ENCODE measurements at places on chromosomes 11 and 22.

DNA sequence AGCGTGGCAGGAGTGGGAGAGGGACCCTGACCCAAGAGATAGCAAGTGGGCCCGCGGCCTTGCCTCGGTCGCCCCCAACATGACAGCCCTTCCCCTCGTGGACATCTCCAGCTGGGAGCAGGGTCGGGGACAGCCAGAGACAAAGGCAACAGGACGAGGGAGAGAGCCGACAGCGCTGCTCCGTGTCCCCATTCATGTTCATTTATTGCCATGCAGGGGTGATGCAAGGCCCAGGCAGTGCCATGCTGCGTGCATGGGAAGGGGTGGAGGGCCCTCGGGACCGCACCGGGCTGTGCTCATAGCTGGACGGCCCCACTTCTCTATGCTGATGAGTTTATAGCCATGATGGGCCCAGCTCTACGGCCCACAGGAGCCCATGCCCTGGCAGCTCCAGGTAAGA, 12.7 kb downstream of the MRPL23 start:
- no peak for DNase-seq

DNA sequence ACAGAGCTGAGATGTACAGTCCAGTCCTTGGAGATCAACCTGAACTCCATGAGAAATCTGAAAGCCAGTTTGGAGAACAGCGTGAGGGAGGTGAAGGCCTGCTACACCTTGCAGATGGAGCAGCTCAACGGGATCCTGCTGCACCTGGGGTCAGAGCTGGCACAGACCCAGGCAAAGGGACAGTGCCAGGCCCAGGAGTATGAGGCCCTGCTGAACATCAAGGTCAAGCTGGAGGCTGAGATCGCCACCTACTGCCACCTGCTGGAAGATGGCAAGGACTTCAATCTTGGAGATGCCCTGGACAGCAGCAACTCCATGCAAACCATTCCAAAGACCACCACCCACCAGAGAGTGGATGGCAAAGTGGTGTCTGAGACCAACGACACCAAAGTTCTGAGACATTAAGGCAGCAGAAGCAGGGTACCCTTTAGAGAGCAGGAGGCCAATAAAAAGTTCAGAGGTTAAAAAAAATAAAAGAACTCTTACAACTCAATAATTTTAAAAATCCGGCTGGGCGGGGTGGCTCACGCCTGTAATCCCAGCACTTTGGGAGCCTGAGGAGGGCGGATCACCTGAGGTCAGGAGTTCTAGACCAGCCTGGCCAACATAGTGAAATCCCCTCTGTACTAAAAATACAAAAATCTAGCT, 69.9 kb upstream of the RTL6 start:
- peak; percentile 23 for DNase-seq

DNA sequence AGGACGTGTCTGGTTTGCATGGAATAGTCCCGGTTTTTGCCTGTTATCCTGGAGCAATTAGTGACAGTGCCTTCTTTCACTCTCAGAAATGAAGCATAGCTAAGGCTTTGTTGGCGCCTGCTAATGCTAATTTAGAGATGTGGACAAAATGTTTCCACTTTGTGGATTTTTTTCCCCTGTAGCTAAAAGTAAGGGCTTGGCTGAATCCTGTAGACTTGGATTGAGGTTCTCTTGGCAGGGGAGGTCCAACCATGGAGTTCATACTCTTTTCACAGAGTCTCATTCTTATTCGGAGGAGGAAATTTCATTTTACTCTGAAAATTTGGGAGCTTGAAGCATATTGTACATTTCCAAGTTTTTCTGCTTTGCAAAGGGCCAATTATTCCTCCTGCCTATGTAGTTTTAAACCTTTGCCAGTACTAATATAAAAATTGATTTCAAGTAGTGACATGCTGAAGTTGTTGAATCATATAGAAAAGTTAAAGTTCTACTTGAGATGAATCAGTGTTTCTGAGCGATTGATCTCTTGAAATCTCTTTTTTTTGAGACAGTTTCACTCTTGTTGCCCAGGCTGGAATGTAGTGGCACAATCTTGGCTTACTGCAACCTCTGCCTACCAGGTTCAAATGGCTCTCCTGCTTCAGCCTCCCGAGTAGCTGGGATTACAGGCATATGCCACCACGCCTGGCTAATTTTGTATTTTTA, 20.0 kb downstream of the PPFIA1 start:
- no peak for DNase-seq

DNA sequence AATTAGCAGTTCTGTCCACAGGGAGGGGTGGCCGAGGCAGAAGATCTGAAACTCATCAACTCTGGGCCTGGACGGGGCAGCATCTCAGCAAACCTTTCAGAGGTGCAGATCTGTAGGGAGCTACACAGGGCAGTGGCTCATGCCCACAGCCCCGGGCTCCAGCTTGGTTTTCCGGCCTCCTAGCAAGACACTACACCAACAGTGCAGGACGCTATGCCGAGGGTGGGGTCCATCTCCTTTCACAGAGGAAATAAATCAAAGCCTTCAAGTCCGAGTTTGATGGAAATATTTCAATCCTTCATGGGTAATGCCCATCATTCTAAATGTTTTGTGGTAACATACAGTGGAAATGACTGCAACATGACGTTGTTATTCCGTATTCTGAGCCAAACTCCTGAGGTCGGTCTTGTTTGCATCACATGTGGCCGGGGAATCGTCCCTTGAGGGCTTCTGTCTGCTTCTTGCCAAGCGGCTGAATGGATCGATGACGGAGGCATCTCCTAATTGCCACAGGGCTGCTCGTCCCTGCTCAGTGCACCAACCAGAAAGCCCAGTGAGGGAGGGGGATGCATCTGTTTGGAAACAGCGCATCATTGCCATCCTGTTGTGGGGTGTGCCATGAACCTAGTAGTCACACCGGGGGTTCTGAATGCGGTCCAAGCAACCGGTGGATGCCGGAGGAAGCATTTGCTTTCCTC, 30.0 kb downstream of the LINC01488 start:
- DNase-seq = no peak

GRCh38 chr11:19161651-19162050, 40.1 kb downstream of the CSRP3 start:
- no peak for DNase-seq

- no peak for DNase-seq
Observed at GRCh38 chr11:133123366-133123765, 408.9 kb downstream of the OPCML start.

DNA sequence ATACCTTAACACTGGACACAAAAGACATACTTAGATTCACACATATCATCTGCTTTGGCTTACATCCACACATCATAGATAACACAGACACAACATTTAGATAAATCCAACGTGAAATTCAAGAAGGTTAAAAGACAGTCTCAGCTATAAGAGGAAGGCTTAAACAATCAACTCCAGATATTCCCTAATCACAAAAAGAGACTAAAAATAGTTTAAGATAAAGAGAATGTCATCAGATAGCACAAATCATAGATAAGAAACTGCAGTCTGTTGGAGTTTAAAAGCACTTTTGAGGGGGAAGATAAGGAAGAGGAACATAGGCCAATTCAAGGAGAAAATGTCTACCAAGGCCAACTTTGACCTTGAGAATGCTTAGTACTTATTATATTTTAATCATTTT, 504.8 kb downstream of the JRKL start:
- DNase-seq = no peak

DNA sequence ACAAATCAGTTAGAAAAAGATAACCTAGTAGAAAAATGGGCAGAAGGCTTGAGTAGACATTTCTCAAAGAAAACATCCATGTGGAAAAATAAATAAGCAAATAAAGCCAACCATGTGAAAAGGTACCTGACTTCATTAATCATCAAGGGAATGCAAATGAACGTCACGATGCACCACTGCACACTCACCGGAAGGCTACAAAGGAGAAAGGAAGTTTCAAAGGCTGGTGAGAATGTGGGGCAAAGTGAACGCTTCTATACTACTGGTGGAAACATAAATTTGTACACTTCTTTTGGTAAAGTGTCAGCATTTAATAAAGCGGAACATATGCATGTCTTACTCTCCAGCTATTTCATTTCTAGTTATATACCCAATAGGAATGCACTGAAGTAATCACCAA, 166.8 kb downstream of the CSNK2A3 start:
- no peak for DNase-seq

- no peak for DNase-seq
Observed at GRCh38 chr11:68503792-68504191, 43.2 kb downstream of the PPP6R3 start.

- DNase-seq = no peak
Observed at GRCh38 chr11:94494126-94494680, 419 bp downstream of the ANKRD49 start.

GRCh38 chr11:47800759-47801158, 33.6 kb upstream of the FNBP4 start:
- no peak for DNase-seq

GRCh38 chr22:29136782-29137700, 64.2 kb downstream of the KREMEN1 start:
- no peak for DNase-seq

DNA sequence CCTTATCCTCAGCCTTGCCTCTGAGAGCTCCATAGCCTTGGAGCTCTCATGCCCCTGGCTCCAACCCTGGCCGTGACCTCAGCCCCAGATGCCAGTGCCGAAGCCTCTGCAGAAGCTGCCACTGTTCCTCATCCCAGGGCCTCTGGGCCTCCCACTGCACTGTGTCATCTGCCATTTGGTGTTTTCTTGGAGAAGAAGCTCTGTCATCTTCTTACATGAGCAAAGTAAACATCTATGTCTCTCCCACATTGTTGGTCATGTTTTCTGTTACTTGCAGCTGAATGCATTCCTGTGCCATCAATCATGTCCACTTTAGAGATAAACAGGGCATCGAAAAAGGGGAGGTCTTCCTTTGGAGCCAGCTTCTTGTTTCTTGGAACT, 45.0 kb upstream of the FTH1 start:
- DNase-seq = no peak

GRCh38 chr11:57324154-57324885, 432 bp downstream of the TNKS1BP1 start:
- DNase-seq = no peak

- no peak for DNase-seq
Observed at GRCh38 chr11:99571094-99571493, 550.3 kb downstream of the CNTN5 start.

DNA sequence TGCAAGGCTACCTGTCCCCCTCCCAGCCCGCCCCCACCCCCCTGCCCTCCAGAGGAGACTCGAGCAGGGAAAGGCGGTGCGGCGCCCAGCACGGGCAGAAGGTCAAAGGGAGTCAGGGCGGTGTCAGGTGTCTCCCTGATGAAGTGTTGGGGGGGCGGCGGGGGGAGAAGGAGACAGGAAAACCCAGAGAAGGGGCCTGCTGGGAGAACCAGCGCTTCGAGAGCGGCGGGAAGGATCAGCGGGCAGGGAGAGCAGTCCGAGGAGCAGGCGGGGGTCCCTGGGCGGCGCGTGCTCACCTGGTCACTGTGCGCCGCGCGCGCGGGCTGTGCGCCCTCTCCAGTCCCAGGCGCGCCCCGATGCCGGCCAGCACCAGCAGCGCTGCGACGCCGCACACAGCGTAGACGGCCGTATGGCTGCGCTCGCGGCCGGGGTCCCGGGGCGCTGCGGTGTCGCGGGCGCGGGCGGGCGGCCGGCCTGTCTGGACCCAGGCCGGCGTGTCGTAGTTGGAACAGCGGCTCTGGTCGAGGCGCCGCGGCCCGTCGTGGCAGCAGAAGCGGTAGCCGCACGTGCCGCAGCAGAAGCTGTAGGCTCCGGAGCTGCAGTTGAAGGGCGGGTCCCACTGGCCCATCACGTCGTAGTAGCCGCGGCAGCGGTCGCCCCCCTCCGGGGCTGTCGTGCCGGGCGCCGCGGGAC, 886 bp downstream of the SHISA8 start:
- no peak for DNase-seq

DNA sequence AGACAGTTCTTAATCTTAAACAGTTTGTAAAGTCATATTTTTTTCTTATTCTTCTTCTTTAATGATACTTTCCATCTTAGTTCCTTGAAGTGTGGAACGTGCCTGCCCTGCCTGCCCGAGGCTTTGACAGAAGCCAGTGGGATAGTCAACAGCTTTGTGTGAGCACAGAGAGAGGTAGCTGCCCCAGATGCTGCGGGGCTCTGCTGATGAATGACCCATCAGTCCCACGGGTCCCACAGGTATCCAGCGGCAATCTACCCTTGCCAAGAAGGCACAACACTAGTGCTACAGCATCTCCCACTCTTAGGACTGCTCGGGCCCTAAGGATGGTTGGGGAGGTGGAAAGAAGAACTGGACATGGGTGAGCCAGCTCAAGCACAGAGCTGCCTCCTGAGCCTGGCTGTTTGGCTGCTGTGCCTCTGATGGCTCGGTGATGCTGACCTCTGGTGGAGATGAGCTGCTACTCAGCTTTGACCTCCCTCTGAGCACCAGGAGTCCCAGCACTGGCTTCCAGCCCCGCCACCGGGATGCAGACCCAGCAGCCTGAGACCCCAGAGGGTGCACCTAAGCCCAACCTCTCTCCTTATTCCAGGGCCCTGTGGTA, 11.8 kb upstream of the APLNR start:
- peak; percentile 12 for DNase-seq

DNA sequence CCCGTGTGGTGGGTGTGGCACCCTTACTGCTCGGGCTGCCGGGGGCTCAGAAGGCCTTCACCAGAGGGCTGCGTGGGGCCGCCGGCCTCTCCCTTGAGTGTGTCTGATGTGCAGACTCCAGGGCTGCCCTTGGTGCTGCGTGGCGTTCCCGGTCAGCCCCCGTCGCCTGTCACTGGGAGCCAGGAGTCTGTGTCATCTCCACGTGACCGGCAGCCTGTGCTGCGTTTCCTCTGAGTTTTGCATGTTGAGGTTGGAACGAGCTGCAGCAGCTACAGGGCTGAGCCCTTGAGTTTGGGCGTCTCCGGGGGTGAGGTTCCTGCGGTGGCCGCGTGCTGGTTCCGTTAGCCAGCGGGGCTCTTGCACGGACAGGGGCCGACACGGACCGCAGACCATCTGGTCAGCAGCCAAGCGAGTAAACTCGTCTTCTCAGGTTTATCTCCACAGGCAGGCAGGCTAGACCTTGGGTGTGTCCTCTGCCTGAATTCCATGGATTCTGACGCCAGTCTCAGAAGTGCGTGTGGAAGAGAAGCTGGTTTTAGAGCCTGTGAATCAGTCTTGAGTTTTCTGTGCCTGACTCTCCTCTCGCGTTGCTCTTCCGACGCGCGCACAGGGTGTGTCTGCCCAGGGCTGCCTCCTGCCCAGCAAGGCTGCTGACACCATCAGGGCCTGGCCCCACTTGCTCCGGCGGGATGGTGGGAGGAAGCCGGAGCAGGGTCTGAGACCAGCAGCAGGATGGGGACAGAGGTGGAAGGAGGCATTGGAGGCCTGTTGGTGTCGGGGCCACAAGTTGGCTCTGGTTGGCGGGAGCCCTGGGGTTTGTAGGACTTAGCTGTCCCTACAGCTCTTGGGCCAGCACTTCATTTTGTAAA, 10.5 kb downstream of the PTDSS2 start:
- DNase-seq = no peak

DNA sequence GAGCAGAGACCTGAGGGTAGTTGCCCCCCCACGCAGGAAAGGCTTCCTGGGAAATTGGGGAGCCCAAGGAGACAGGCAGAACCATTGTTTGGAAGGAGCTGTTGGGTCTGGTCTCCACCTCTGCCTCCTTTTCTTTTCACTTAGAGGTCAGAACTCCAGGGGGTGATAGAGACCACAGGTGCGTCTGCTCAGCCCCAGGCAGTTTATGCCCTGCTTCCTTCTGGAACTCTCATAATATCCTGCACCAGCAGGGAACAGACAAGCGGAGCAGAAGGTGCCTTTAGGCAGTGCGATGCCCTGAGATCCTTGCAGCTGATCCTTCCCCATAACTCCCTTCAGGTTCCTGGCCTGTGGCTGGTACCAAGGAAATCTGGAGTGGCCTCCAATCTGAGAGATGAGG, 120.2 kb downstream of the NECTIN1 start:
- no peak for DNase-seq

Data from Jurkat, Clone E6-1 (cell line).